ENCODE measurements at places on chromosomes 2 and 18.

- no peak for DNase-seq
Measured at GRCh38 chr18:23966909-23967308, 47.6 kb upstream of the TTC39C start.

GRCh38 chr2:45009303-45009927, at the start of gene SIX2:
TSS of gene SIX2 (minus strand) at chr2:45009452. CDS start at chr2:45009110, 342 bp downstream.
- no peak for DNase-seq

DNA sequence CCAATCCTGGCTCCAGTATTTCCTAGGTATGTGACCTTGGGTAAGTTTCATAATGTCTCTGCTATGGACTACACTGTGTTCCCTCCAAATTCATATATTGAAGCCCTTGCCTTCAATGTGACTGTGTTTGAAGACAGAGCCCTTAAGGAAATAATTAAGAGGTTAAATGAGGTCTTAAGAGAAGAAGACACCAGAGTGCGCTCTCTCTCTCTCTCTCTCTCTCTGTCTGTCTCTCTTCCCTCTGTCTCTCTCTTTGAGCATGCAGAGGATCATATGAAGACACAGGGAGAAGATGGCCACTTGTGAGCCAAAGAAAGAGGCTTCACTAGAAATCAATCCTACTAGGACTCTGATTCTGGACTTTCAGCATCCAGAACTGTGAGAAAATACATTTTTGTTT, 52.2 kb downstream of the NXPH2 start:
- no peak for DNase-seq

DNA sequence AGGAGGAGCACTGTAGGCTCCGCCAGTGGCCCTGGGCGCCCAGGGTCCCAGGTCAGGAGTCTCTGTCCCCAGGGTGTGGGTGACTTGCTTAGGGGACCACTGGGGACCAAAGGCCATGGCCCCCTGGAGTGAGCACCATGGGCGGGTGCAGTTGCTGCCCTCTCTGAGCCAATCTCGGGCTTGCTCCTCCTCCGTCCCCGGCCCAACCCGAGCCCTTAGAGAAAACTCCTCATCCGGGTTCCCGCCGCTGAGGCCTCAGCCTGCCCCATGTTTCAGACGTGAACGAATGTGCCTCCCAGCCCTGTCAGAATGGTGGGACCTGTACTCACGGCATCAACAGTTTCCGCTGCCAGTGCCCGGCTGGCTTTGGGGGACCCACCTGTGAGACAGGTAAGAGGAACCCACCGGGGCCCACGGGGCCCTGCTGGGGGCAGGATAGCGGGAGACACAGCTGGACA, 38.6 kb downstream of the SNED1 start:
- DNase-seq, result no peak

- no peak for DNase-seq
Measured at GRCh38 chr18:58484989-58485981, 143.6 kb downstream of the ALPK2 start.
